ENCODE measurements at places on chromosomes 16 and 17.

- DNase-seq: no peak
These were observed 21.6 kb upstream of the BAHCC1 start for GRCh38 chr17:81373536-81374160.

- DNase-seq: no peak
These were observed 4.1 kb downstream of the PECAM1 start for GRCh38 chr17:64386412-64387144.

- DNase-seq: no peak
These were observed 101.0 kb upstream of the SHISA6 start for GRCh38 chr17:11140043-11140442.

GRCh38 chr17:29597361-29598172, 4.6 kb downstream of the ANKRD13B start:
- DNase-seq: no peak

- no peak for DNase-seq
These were observed at the start of gene HAP1 for GRCh38 chr17:41734139-41734948. HAP1 (minus strand) TSS chr17:41734643; CDS start chr17:41734634, 9 bp downstream.

DNA sequence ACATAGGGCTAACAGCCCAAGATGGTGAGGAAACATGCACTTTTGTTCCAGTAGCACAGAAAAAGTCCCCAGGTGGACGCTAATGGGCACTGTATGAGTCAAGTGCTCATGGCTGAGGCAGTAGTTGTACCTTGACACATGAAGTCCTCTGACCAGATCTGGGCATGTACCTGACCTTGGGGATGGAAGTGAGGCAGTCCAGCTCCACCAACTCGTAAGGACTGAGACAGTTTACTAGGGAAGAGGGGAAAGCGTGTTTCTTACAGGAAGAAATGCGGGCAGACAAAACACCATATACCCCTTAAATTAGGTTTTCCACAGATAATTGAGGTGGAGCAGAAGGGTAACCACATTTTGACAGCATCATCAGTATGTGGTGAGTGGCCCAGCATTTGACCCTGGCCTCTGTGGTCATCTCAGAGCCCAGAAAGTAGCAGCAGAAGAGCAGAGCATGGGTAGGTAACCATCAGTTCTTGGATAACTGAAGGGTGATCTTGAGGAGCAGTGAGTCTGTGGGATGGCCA, 32.4 kb upstream of the METTL9 start:
- no peak for DNase-seq

All from activated CD4-positive, alpha-beta T cell treated with anti-CD3 and anti-CD28 coated beads, Interleukin-2, amount 50 U/mL, for 24 hours (primary cell).